ENCODE measurements at places on chromosomes 16 and 17.

- DNase-seq: peak; percentile 96
Measured at GRCh38 chr16:720990-721764, at the start of gene ANTKMT. Gene ANTKMT, plus strand, starts transcription at chr16:721146. Its CDS starts 129 bp downstream, at chr16:721275.

- peak; percentile 94 for DNase-seq
Measured at GRCh38 chr16:88686439-88687253, at the start of gene SNAI3. Gene SNAI3, minus strand, starts transcription at chr16:88686507. Its CDS starts 101 bp downstream, at chr16:88686406.

GRCh38 chr17:48490451-48490892 lies 40.3 kb downstream of the HOXB1 start:
- DNase-seq: no peak

DNA sequence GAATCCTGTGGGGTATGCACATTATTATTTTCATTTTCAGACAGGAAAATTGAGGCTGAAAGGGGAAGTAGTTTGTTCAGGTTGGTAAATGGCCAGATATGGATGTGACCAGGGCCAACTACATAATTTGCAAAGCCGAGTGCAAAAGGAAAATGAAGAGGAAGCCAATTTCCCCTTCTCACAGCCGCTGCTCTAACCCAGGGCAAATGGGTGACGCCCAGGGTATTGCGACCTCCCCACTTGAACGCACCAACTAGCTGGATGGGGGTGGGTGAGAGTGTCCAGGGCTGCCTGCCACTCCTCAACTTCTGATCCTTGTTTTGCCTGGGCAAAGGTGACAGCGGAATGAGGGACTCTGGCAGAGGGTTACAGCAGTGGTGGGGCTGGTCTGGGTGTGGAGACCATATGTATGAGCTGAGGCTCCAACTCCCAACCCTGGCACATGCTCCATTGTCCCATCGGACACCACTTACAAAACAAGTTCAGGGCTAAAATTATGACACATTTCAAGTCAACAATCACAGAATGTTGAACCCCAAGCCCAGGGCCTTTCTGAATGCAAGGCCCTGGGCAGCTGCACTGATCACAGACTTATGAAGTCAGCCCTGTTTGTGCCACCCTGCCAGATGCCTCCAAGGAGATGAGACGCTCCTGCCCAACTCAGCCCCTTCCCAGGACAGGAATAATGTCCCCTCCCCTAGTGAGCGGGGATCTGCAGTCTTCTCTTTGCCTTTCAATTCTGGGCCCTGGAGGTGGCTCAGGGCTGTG lies 1.7 kb downstream of the ANKRD40CL start:
- DNase-seq: peak; percentile 60

GRCh38 chr17:42253578-42253977 lies 22.6 kb downstream of the STAT5B start:
- no peak for DNase-seq

Measured in stomach (tissue), 19 donors.